BJ (cell line): ENCODE measurements at places on chromosomes 7 and 10. TPM values are rescaled to one million over a fixed set of nuclear protein-coding genes. Genes with fewer than 3 reads are reported as not detected.

The CXCL12 gene
- 201 and 217 TPM in 2 replicates for polyA plus RNA-seq

The ZPBP gene
- polyA plus RNA-seq: not detected in 2 replicates

The CRHR2 gene
- not detected in 2 replicates for polyA plus RNA-seq

The NUDT1 gene
- polyA plus RNA-seq: 19.3 and 22.0 TPM in 2 replicates

The BTBD16 gene
- polyA plus RNA-seq: not detected in 2 replicates

The ANXA8L1 gene
- polyA plus RNA-seq: 0.53 and 0.54 TPM in 2 replicates

The HABP2 gene
- polyA plus RNA-seq: 0.02 TPM in 1 of 2 replicates, not detected in the other

The UNC5B gene
- 17.5 and 27.4 TPM in 2 replicates for polyA plus RNA-seq

The ABCB4 gene
- polyA plus RNA-seq: 1.2 and 1.9 TPM in 2 replicates

The RAMP3 gene
- polyA plus RNA-seq: not detected in 2 replicates

DNA sequence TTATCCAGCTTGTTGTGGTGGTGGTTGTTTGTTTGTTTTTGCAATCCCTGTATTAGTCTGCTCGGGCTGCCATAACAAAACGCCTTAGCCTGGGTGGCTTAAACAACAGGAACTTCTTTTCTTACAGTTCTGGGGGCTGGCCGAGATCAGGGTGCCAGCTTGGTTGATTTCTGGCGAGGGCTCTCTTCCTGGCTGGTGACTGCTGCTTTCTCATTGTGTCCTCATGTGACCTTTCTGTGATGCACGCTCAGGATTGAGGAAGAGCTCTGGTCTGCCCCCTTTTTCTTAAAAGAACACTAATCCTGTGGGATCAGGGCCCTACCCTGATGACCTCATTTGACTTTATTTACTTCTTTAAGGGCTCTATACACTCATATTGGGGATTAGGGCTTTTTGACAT, 107.1 kb upstream of the NRP1 start:
- no peak for DNase-seq

DNA sequence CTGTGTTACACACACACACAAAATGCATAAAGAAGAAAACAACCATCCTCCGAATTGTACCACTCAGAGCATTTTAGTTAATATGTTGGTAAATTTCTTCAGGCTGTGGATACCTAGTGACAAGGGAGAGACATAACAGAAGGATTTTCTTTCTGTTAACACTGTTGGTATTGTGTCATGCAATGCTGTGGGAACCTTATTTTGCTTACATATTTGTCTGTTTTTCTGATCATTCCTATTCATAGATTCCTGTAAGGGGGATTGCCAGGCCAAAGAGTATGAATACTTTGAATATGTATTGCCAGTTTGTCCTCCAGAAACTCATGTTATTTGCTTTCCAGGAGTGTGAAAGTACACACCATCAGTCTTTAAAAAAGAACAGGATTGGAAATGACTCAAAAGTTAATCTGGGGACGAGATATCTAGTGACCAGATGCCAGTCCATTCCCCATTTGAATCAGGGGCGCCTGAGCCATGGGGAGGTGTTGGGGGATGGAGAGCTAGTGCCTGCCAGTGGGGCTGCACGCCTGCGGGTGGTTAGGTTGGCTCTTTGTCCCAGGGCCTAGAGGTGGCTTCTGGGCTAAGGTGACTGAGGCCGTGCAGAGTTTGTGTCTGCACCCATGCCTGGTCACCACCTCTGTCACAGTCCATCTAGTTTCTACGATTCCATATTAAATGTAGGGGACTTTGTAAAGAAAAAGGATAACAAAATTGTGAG, 142.0 kb downstream of the PTPN20 start:
- no peak for DNase-seq

- no peak for DNase-seq
These were observed 953.0 kb upstream of the ZWINT start for GRCh38 chr10:57314046-57314445.

DNA sequence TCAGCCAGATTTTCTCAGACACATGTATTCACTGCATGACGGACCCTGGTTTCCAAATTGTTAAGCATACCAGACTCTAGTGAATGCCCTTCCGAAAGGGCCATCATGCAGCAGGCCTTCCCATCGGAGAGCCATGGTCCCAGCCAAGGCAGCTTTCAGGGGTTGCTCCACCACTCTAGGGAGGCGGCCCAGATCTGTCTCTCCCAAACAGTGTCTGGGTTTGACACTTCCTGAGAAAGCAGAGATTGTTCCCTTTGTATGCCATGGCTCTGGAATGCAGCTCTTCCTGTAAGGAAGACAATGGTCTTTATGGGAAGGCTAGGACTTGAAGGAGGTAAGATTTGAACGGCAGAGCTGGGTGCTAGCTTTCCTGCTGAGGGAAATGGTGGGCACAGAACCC, 178.8 kb upstream of the BMPER start:
- no peak for DNase-seq

- no peak for DNase-seq
These were observed 66.1 kb downstream of the MBL2 start for GRCh38 chr10:52706332-52707070.

DNA sequence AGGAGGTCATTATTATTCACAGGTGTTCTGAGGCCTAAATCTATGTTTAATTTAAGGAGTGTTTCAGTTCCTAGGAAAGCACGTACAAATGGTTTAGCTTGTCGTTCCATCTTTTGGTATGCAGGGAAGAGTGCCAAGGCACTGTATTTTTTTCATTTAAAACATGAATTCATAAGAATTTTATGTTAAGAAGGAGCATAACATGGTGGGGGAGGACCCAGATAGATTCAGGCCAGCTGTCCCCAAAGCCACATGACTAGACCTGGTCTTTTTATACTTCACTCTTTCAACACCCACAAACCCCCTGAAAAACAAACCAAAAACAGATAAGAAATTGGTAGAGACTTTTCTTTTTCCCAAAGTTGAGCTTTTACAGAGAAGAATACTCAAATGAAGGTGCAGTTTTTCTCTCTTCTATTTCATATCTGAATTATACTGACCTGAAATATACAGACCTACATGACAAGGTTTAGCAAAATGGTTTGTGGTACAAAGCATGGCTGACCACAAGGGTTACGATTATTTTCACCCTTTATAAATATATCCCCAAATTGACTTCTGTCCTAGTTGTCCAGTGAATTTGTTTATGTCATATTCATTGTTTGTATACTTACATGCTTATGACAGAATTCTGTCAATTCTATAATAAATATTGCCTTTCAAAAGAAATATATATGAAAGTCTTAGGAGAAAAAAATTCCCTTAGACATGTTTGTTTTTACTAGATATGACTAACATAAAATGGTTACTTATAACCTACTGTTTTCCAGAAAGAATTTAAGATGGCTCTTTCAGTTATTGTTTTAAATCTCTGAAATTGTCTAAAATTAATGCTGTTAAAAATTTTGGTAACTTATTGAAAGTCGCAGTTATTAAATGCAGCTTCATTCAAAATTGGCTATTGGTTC, 71.3 kb downstream of the AP3M1 start:
- no peak for DNase-seq

- no peak for DNase-seq
These were observed 166.8 kb downstream of the ADARB2 start for GRCh38 chr10:1570416-1571051.

DNA sequence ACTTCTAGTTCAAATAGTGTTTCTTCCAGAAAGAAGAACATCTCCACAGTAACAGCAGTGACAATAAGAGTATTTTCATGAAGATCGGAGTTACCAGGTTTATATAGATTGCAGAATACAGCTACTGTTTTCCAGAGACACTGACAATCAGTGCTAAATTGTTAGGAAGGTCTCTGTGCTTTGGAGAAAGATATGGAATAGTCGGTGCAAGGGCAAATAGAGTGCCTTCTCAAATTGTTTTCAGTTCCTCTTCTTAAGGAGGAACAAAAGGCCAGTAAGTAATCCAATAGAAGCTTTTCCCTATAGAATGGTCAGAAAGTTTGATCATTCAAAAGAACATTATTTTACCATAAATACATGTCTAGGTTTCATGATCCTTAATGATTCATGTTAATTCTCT, 2.6 kb upstream of the KIAA1217 start:
- DNase-seq: no peak

GRCh38 chr10:30437031-30437841, 3.3 kb downstream of the MAP3K8 start:
- no peak for DNase-seq

DNA sequence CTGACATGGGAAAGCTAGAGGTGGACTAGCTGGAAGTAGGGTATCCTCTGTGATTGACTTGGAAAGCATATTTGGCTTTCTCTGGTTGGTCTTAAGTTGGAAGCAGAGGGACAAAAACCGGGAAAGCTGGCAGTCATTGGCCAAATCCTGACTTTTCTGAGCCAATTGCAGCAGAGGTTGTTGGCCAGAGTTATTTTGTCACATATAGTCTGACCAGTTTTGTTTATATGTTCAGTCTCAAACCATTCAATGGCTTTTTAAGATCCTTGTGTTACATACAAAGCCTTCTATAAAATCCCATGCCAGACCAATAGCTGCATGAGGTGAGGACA, 6.3 kb downstream of the CFAP69 start:
- no peak for DNase-seq

DNA sequence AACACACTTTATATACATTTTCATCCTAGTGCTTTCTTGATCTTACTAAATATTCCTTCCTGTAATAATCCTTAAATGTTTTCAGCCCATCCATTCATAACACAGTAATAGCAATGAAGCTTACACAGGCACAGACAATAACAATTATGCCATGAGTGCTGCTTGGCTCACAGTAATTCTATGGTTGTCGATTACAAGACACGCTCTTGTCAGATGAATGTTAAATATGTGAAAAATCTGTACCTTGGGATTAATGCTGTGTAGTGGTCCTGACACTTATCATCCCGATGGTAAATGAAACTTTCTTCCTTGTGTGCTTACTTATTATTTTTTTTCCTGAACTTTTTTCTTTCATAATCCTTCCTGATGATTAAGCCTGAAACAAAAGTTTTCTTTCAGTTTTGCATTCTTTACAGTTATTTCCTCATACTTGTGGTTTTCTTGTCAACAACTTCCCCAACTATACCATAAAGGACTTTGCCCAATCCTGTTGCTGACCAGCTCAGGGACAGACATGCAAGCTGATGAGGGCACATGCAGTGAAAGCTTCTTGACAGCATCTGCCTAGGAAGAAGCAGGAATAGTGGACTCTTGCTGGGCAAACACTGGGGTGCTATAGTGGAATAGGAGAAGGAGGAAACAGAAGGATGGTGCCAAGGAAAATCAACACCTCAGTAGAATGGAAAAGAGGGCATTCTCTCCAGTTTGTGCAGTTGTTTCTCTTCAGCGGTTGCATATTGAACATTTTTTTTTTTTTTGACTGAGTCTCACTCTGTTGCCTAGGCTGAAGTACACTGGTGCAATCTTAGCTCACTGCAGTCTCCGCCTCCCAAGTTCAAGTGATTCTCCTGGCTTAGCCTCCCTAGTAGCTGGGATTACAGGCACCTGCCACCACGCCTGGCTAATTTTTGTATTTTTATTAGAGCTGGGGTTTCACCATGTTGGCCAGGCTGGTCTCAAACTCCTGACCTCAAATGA, 6.7 kb upstream of the MGAM2 start:
- no peak for DNase-seq

- DNase-seq: no peak
These were observed 57.6 kb upstream of the NANOS1 start for GRCh38 chr10:118971876-118972275.

GRCh38 chr7:113805976-113806375, 112.8 kb downstream of the PPP1R3A start:
- no peak for DNase-seq

- DNase-seq: no peak
These were observed 9.4 kb upstream of the KAT6B start for GRCh38 chr10:74816824-74817498.

- DNase-seq: no peak
These were observed 162.4 kb downstream of the SEMA3E start for GRCh38 chr7:83486536-83486935.

DNA sequence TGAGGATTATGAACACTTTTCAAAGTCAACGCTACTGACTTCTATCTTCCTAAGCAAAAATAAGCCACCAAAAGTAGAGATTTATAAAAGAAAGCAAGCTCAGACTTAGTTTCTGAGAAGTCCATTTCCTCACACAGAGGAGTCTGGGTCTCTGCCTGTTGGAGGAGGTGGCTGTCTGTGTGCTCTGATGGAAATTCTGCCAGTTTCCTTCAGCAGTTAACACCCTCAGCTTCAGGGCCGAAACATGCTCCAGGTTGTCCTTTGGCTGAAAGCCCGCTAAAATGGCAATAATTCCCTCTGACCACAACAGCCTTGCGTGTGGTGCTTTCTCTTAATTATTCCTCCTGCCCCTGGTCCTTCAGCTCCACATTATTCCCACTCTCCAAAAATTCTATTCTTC, 127.8 kb upstream of the LAMB4 start:
- DNase-seq: no peak

- DNase-seq: no peak
These were observed 512.4 kb downstream of the KCNMA1 start for GRCh38 chr10:77125231-77125630.

GRCh38 chr10:123864923-123865322, 26.7 kb downstream of the CPXM2 start:
- DNase-seq: no peak

DNA sequence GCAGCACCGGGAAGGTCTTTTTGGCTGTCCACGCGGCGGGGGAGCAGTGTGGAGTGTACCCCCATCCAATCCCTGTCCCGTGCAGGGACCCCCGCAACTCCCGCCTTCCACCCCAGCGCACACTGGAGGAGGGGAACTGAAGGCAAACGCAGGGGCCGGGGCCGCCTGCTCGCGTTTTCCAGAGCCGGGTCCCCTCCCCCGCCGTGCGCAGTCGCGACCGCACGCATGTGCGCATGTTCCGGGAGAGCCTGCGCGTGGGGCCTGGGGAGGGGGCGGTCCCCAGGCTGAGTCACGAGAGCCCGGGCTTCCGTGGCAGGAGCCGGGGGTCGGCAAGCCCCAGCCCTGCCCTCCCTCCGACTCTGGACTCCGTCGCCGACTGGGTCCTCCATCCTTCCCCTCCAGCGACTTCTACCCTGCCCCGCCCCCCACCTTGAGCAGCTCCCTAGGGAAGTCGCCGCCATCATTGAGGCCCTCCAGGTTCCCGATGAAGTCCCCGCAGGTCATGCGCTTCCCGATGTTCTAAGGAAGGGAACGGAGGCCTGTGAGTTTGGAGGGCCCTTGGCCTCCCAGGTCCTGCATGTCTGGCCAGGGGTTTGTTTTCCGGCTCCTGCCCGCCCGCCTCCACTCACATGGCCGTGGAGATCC, 8.0 kb downstream of the PSD start:
- no peak for DNase-seq
